Lung (tissue), 17 donors: ENCODE measurements at places on chromosomes 3 and 15. TPM values are rescaled to one million over a fixed set of nuclear protein-coding genes. Genes with fewer than 3 reads are reported as not detected.

BHLHE40 gene
- 204 TPM for total RNA-seq

GUCA1C gene
- not detected for total RNA-seq

ABI3BP gene
- total RNA-seq, result 87.5 TPM

CDHR4 gene
- total RNA-seq, result 27.0 TPM

GOLGA8J gene
- total RNA-seq, result not detected

GOLGA6L7 gene
- not detected for total RNA-seq

GOLGA6B gene
- total RNA-seq, result not detected

INSYN1 gene
- 3.1 TPM for total RNA-seq

DNA sequence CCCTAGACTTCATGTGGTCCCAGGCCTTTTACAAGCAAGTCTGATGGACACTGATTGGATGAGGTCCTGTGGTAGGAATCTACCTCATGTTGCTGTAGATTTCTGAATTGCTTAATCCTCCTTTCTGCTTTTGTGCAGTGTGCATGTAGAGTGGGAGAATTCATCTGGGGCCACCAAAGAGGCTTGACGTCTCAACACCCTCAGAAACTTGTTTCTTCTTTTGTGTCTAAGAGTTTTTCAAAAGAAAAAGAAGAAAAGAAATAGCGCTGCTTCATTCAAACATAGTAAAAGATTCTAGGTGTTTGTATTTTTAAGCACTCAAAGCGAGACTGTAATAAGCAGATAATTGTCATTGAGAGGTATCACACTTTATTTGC is 46.2 kb downstream of the NR1D2 start:
- no peak overlapping the region for H3K4me3 ChIP-seq
- H3K4me1 ChIP-seq, result peaks cover 13% of the 10 kb centered on the region
- no peaks in the 10 kb centered on the region for H3K36me3 ChIP-seq
- H3K27ac ChIP-seq, result no peak overlapping the region

DNA sequence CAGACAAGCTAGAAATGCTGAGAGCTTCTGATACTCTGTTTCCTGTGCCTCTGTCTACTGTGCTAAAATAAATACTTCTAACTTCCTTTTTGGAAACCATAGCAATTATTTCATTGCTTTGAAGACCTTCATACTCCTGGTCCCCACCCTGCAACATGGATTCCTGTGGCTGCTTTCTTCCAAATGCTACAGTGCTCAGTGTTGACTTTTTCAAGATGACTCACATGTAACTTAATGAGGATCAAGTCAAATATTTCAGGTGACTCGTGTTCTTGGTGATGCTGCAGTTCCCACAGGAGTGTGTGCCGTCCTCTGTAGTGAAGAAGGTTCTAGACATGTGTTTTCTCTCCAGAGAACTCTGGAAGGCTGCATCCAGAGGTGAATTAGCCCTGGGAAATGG is 288.6 kb downstream of the CLSTN2 start:
- H3K4me1 ChIP-seq, result no peaks in the 10 kb centered on the region
- H3K36me3 ChIP-seq, result no peaks in the 10 kb centered on the region
- no peak overlapping the region for H3K4me3 ChIP-seq
- DNase-seq, result no peak
- no peak overlapping the region for H3K27ac ChIP-seq

DNA sequence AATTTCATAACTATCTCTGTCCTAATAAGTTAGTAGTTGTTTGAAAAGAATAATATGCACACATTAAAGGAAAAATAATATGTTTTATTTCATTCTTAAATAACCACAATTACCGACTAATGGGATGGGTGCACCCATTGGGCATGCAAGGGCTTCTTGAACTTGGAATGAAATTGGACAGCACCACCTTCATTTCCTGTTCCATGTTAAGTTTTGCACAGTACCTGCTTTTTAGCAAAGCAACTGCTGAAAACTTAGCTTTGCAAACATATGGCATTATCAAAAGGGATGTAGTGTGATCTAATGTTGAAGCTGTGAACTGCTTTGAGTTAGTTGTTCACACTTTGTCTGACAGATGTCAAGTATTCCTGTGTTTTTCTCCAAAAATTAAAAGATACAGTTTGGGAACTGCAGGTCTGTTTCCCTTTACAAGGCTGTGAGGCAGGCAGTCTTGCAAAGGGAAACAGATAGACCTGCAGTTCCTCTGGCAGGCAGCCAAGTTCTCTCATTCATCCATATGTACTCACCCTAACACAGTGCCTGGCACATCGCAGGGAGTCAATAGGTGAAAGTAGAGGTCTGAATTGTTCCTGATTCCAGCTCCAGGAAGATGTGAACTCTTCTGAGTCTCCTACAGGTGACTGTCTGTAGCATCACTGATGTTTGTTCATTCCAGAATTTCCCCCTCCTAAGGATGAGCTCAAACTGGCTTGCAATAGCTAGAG is 64.3 kb upstream of the GOLGA8B start:
- H3K4me1 ChIP-seq, result no peaks in the 10 kb centered on the region
- H3K4me3 ChIP-seq, result no peak overlapping the region
- H3K27me3 ChIP-seq, result peaks cover 6% of the 10 kb centered on the region
- no peak for DNase-seq

- no peak overlapping the region for H3K4me3 ChIP-seq
- peaks cover 32% of the 10 kb centered on the region for H3K36me3 ChIP-seq
- H3K27ac ChIP-seq, result peak overlapping the region; percentile 89
- H3K27me3 ChIP-seq, result no peaks in the 10 kb centered on the region
- DNase-seq, result peak; percentile 88
- H3K4me1 ChIP-seq, result peaks cover 21% of the 10 kb centered on the region
Measured at GRCh38 chr3:52524752-52525679, 8.6 kb downstream of the NT5DC2 start.

DNA sequence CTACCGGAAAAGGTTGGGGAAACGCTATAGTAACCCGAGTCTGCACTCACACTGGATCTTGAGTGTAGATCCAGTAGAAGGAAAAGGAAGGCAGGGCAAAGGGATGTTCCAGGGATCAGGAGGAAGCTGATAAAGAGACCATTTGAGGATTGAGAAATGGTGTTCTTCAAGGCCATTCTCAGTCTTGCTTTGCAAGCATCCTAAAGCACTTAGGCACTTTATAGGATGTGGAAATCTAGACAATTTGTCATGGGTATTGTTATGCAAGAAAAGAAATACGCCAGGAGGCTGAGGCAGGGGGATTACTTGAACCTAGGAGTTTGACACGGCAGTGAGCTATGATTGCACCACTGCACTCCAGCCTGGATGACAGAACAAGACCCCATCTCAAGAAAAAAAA is 13.2 kb upstream of the SCAMP5 start:
- no peaks in the 10 kb centered on the region for H3K27me3 ChIP-seq
- H3K27ac ChIP-seq, result no peak overlapping the region
- no peaks in the 10 kb centered on the region for H3K4me1 ChIP-seq
- H3K36me3 ChIP-seq, result no peaks in the 10 kb centered on the region
- no peak for DNase-seq
- H3K4me3 ChIP-seq, result no peak overlapping the region

GRCh38 chr3:17742880-17743657 is 638 bp upstream of the TBC1D5 start:
- peaks cover 3% of the 10 kb centered on the region for H3K4me1 ChIP-seq
- no peak for DNase-seq
- H3K36me3 ChIP-seq, result no peaks in the 10 kb centered on the region
- H3K4me3 ChIP-seq, result peak overlapping the region; percentile 98
- peak overlapping the region; percentile 96 for H3K27ac ChIP-seq

DNA sequence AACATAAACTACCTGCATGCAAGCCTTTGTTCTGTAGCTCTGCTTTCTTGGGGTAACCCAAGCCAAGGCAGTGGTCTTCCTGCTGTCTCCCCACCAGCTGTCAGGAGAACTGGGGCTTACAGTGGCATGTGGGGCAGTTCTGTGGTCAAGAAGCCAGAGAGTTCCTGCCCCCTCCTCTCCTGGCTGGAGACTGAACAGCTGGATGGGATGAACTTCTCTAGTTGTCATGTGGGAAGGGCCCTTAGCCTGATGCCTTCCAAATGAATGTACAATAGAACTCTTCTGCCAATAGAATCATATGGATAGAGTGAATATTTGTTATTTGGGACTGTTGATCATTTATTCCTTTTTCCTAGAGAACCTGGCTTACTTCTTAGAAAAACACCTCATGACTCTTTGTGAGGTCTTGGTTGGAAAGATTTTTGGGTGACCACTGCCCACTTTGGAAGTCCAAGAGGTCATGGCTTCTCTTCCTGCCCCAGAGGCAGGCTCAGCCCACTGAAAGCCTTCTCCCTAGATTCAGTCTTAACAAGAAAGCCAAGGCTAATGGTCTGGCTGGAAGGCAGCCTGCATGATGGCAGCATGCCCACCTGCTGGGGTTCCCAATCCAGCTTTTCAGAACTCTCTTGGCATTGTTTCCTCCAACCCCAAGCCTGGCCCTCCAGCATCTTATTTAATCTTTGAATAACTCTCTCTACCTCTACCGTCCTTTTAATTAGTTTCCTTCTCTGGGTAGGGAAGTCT is 462.9 kb upstream of the PROK2 start:
- DNase-seq, result no peak
- no peak overlapping the region for H3K27ac ChIP-seq
- no peaks in the 10 kb centered on the region for H3K36me3 ChIP-seq
- no peaks in the 10 kb centered on the region for H3K27me3 ChIP-seq
- H3K4me3 ChIP-seq, result no peak overlapping the region

- no peak overlapping the region for H3K4me3 ChIP-seq
- no peaks in the 10 kb centered on the region for H3K27me3 ChIP-seq
- DNase-seq, result no peak
- no peaks in the 10 kb centered on the region for H3K36me3 ChIP-seq
- no peak overlapping the region for H3K27ac ChIP-seq
Measured at GRCh38 chr3:157982359-157982758, 123.9 kb downstream of the SHOX2 start.

DNA sequence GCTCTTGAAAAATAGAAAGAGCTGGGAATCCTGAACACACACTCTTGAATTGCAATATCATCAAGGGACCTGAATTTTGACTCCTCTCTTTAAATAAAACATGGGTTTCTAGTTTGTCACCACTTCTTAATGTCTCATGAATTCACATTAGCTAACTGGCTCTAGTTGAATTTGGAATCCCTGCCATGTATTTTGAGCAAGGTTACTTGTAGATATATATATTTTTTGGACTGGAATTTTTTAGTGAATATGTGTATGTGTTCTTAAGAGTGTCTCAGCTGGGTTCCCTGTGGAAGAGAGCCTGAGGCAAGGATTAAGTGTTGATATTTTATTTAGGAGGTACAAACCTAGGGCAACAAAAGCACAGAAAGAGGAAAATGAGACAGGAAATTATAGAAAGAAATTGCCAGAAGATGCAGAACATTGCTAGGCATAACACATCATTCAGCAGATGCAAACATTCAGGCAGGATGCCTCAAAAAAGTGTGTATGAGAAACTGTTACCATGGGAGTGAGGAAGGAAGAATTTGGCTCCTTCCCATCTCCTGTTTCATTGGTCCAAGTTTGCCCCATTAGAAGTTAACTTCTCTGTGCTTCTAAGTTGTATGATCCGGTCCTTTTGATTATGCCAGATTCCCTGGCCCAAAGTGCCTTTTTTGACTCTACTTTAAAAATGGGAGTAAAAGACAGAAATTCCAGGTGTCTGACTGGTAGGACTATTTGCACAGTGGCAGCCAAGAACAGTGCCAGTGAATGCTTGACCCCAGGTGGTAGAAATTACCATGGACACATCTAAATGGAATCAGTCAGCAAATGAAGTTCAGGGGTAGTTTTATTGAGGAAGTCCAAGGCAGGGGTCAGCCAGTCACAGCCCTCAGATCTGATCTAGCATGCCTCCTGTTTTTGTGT is 253.7 kb upstream of the TGFBR2 start:
- no peak overlapping the region for H3K27ac ChIP-seq
- H3K27me3 ChIP-seq, result no peaks in the 10 kb centered on the region
- H3K36me3 ChIP-seq, result no peaks in the 10 kb centered on the region

DNA sequence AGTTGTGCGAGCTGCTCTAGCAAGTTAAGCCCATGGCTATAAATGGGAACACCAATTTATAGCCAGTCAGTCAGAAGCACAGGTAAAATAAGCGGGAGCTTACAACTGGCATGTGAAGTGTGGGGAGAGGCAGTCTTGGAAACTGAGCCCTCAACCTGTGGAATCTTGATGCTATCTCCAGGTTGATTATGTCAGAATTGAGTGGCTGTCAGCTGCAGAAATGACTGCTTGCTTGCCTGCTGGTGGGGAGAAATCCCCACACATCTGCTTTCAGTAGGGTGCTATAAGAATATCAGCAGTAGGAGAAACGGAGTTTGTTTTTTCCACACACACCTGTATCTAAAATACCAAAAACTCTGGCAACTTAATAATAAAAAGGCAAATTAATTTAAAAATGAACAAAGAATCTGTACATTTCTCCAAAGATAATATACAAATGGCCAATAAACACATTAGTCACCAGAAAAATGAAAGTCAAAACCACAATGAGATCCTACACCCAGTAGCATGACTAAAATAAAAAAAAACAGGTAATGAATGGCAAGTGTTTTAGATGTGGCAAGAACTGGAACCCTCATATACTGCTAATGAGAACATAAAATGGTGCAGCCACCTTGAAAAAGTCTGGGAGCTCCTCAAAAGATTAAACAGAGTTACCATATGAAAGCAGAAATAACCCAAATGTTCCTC is 26.0 kb upstream of the MAP4 start:
- DNase-seq, result no peak
- no peak overlapping the region for H3K27ac ChIP-seq
- peaks cover 13% of the 10 kb centered on the region for H3K4me1 ChIP-seq
- no peak overlapping the region for H3K4me3 ChIP-seq
- no peaks in the 10 kb centered on the region for H3K36me3 ChIP-seq

- H3K4me1 ChIP-seq, result peaks cover 25% of the 10 kb centered on the region
- H3K36me3 ChIP-seq, result peaks cover 14% of the 10 kb centered on the region
- H3K4me3 ChIP-seq, result no peak overlapping the region
- H3K27ac ChIP-seq, result no peak overlapping the region
- no peaks in the 10 kb centered on the region for H3K27me3 ChIP-seq
Measured at GRCh38 chr3:23921052-23921511, 4.2 kb downstream of the RPL15 start.

GRCh38 chr3:33919312-33920120 is 121.1 kb downstream of the PDCD6IP start:
- H3K4me1 ChIP-seq, result no peaks in the 10 kb centered on the region
- no peaks in the 10 kb centered on the region for H3K27me3 ChIP-seq
- H3K36me3 ChIP-seq, result no peaks in the 10 kb centered on the region
- no peak overlapping the region for H3K27ac ChIP-seq
- no peak for DNase-seq

GRCh38 chr15:92582206-92582605 is 73.4 kb downstream of the FAM174B start:
- no peak overlapping the region for H3K4me3 ChIP-seq
- DNase-seq, result no peak
- peaks cover 4% of the 10 kb centered on the region for H3K4me1 ChIP-seq
- no peak overlapping the region for H3K27ac ChIP-seq
- no peaks in the 10 kb centered on the region for H3K27me3 ChIP-seq
